ENCODE measurements at places on chromosomes 3 and 15. TPM values are rescaled to one million over a fixed set of nuclear protein-coding genes. Genes with fewer than 3 reads are reported as not detected.

Gene GOLGA8N
- total RNA-seq = 0.46 TPM

Gene TMEM212
- total RNA-seq = not detected

Gene ALG1L2
- not detected for total RNA-seq

Gene FAH
- 20.4 TPM for total RNA-seq

Gene CCDC54
- not detected for total RNA-seq

Gene CATSPER2
- total RNA-seq = 0.17 TPM

- no peak for DNase-seq
These were observed 55.0 kb downstream of the GLB1 start for GRCh38 chr3:33041909-33042308.

DNA sequence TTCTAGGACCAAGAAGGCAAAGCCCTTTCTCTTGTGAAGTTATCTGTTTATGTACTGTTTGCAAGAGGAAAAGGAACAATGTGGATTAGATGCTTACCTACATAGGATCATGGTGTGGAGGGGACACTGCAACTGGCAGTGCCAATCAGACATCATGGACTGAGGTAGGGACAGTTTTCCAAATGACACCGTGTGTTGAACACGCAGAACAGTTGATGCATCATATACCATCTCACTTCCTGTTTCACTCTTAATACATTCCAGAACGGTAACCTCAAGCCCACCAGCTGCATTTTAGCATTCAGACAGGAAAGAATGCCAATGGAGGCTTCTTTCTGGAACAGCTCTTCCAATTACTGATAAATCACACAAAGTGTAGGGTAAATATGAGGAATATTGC, 397.7 kb upstream of the LMCD1 start:
- DNase-seq = no peak

- DNase-seq = no peak
These were observed 1.3 kb downstream of the SLC28A2 start for GRCh38 chr15:45253330-45253729.

DNA sequence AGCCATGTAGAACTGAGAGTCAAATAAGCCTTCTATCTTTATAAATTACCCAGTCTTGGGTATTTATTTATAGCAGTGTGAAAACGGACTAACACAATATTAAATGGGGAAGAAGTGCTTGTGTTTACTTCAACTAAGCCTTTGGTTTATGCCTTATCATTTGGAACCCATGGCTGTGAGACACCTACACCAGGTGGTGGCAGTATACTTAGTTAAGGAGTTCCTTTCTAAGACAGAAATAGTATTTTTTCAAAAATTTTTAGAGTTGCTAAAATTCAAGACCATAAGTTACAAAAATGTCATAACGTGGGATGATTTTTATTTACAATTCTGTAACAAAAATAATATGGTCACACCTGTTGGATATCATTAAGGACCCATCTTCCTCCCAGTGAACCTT, 354.5 kb upstream of the SOX14 start:
- no peak for DNase-seq

- DNase-seq = no peak
These were observed 10.2 kb downstream of the CDCP1 start for GRCh38 chr3:45135959-45136358.

DNA sequence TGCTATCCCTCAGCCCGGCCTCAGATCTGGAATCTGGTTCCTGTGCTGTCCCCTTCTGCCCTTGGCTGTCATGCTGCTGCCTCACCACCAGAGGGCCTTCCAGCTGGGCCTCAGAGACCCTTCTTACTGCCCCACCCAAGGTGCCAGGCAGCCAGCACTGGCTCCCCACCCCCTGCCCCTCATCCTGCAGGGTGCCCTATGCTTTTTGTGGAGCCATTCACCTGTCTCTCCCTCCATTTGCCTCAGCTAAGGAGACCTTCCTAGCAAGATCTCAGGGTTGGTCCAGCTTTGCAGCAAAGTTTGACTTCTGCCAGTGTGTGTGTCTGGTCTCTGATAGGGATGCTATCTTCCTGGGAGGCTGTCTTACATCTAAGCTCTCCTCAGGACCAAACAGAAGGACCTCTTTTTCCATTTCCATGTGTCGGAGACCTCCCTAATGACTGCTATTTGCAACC, 1.9 kb upstream of the VWA5B2 start:
- DNase-seq = no peak

GRCh38 chr3:36366308-36366707, 14.0 kb upstream of the STAC start:
- no peak for DNase-seq

DNA sequence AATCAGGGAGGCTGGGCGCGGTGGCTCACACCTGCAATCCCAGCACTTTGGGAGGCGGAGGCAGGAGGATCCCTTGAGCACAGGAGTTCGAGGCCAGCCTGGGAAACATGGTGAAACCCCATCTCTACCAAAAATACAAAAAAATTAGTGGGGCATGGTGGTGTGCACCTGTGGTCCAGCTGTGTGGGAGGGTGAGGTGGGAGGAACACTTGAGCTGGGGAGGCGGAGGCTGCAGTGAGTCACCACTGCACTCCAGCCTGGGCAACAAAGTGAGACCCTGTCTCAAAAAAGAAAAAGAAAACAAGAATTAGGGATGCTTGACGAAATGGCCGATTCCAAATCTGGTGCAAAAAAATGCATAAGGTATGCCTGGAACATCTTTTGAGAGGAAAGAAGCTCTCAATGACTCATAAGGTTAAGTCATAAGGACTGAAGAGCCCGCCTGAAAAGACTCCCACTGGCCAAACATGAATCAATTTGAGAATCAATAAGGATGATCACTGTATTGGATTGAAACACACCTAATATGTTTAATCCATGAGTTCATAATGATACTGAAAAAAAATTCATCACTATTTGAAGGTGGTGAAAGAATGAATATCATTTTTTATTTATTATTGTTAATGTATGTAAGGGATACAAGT, 27.7 kb downstream of the BLM start:
- no peak for DNase-seq

DNA sequence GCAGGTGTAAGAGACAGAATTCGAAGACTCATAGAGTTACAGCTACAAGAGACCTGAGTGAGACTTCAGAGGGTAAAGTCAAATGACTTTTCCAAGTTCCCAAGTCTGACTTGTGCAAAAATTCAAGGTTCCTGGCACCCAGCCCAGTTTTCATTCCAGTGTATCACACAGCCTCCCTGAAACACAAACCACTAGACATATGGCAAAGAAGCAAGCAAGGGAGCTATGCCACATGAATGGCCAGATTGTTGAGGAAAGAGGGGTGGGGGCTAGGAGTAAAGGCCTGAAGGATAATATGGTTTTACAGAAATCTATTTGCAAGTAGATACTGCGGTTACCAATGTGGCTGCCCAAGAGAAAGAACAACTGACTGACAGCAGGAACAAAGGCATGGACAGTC, 301.2 kb downstream of the MECOM start:
- DNase-seq = no peak

- no peak for DNase-seq
These were observed 81.9 kb downstream of the FMN1 start for GRCh38 chr15:33112541-33113105.

DNA sequence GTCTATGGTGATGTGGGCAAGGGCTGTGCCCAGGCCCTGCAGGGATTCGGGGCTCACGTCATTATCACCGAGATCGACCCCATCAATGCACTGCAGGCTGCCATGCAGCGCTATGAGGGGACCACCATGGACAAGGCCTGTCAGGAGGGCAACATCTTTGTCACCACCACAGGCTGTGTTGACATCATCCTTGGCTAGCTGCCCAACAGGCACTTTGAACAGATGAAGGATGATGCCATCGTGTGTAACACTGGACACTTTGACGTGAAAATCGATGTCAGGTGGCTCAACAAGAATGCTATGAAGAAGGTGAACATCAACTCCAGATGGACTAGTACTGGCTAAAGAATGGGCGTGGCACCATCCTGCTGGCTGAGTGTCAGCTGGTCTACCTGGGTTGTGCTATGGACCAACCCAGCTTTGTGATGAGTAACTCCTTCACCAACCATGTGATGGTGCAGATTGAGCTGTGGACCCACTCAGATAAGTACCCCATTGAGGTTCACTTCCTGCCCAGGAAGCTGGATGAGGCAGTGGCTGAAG, 6.1 kb upstream of the USP8 start:
- DNase-seq = no peak

DNA sequence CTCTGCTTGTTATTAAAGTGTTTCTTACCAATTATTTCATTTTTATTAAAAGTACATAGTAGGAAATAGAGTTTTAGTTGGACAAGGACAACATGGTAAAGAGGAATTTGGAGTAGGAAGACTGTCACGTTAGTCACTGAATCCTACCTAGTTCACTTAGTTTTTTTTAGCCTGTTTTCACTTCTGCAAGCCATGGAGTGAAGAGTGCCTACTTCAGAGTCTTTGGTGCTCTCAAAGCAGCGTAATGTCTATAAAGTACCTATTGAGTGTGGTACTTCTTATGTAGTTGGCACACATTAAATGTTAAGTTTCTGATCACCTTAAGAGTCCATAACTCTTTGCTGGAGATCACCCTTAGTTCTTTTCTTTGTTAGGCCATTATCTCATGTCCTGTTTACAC, 78.7 kb downstream of the LPP start:
- DNase-seq = no peak

GRCh38 chr15:50909010-50909317, 481 bp downstream of the AP4E1 start:
- DNase-seq = no peak

- no peak for DNase-seq
These were observed 96.8 kb downstream of the BDH1 start for GRCh38 chr3:197458906-197459470.

- no peak for DNase-seq
These were observed 19.6 kb downstream of the VGLL4 start for GRCh38 chr3:11624161-11624560.

- no peak for DNase-seq
These were observed 29.8 kb upstream of the SENP5 start for GRCh38 chr3:196837819-196838420.

DNA sequence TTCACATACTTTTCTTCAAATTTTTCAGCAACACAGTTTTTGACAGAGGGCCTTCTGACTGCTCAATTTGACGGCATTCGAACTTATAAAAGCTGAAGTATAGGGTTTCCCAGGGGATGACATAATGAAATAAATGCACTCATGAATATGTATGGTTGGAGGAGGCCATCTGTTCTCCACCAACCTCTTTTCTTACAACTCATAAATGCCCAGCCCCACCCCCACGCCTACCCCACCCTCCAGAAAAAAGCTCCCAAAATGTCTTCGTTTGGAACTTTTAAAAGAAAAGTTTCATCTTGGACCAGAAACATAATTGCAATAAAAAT, 211.6 kb upstream of the LRRN1 start:
- no peak for DNase-seq

DNA sequence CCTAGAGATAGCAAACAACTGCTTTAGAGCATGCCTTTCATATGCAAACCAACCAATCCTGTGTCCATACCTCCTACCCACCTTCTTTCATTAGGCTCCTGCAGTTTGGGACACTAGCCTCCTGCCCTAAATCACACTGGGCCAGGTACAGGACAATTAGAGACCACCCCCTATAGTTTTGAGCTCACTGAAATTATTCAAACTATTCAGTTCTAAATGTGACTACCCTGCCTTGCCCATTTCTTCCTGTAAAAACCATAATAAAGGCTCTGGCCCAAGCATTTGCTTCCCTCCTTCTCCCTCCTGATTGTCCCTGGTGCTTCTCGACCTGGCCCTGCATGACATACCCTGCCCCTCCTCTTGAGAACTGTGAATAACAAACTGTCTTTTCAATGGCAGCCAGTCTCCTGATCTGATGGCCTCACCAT, 31.4 kb upstream of the LRIG1 start:
- DNase-seq = no peak

GRCh38 chr3:123870033-123870432, 14.1 kb downstream of the MYLK start:
- DNase-seq = peak; percentile 52

DNA sequence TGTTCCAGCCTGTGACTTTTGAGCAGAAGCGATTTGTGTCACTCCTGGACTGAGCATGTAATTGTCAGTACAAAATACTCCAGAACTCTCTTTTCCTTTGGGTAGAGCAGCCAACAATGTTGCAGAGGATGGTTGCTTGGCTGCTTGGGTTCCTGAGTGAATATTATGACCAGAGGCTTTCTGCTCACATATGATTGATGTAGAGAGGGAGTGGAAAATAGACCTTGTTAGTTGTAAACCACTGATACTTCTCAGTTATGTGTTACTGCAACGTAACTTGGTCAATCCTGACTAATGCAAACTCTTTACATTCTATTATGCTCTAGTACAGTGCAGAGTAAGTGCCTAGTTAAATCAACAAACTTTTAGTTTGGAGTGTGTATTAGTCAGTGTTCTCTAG, 322.6 kb upstream of the KCNH8 start:
- no peak for DNase-seq

GRCh38 chr3:116413319-116413718, 32.0 kb downstream of the LSAMP start:
- DNase-seq = no peak

- no peak for DNase-seq
These were observed 362.6 kb downstream of the SHQ1 start for GRCh38 chr3:72485641-72486040.

DNA sequence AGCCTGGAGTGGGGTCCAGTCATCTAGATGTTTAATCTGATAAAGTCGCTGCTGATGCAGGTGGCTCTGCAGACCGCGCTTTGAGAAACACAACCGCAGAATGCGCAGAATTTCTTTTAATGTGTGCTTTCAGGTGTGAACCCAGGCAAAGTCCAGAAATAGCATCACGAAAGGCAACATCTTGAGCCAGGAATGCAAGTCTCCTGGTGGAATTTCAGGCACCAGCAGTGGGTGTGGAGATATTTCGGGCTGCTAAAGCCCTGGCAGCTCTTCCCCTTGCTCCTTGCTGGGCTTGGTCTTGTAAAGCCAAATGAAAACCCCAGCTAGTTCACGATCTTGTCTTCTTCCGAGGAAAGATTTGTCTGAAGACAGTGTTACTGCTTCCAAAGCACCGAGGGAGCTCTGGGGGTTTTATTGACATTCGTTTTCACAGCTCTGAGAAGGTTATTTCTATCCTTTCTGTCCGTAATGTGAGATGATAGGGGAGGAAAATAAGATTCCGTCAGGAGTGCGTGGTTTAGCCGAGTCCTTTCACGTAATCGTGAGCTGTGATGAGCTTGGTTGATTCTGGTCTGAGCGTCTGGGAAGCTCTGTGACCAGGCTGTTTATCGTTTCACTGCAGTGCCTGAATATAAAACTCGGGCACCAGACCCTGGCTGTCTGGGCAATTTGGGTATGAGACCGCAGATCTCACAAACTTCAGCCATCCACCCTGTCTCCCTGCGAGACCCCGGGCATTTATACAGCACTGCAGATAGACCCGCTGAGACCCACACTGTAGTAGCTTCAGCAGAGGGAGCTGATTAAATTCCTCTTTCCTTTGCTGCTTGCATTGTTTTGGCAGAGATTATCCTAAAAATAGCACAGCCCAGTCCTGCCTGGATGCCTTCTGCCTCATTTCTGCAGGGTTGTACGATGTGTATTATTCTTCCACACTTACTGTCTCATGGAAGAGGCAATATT, 67.0 kb upstream of the SLC25A26 start:
- DNase-seq = no peak
